Stimulated activated naive CD8-positive, alpha-beta T cell treated with anti-CD3 and anti-CD28 coated beads, Interleukin-15, amount 100 ng/mL, for 72 hours (primary cell): ENCODE measurements at places on chromosomes 1 and 21.

DNA sequence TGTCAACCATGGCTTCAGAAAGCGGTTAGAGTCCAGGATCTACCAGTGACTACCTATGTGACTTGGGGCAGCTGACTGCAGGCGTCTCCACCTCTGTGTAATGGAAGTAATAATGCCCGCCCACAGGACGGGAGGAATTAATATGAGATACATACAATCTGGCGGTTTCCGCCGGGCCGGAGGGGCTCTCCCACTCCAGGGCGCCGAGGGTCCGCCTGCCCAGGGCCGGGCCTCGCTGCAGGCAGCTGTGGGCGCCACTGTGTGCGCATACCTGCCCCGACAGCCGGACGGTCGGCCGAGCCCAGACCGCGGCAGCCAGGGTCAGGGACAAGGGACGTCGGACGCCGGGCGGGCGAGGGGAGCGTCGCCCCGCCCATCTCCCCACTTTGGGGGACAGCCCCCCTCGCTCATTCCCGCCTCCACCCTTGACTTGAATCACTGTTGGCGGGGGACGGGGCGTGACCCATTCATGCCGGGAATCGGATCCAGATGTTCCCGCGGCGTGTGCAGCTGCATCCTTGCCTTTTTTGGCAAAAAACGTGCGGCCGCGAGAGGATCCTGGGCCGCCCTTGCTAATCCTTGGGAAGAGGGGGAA, 6.0 kb upstream of the SF3A3 start:
- no peak for DNase-seq

DNA sequence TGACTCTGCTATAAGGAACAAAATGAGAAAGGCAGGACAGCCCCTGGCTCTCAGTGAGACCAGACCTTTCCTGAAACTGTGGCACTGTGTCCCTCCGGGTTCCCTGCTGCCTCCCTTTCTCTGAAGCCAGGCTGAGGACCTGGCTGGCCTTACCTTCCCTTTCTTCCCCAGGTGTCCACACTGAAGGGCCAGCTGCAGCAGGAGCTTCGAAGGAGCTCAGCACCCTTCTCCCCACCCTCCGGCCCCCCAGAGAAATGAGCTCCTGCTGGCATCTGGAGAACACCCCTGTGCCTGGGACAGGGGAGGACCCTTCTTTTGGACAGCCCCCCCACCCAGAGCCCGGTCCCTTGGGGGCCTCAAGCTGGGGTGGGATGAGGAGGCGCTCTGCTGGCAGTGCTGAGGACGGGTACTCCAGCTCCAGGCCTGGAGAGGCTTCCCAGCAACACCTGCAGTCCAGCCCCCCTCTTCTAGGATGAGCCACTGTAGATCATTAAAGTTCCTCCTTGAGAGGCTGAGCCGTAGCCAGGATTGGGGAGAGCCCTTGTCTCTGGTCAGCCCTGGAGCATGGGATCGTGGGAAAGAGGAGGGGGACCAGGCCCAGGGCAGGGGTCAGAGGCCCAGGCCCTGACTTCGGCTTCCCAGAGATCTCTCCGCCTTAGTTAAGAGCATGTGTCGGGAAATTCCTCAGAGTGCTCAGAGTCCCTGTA, 8.1 kb downstream of the MFAP2 start:
- no peak for DNase-seq

DNA sequence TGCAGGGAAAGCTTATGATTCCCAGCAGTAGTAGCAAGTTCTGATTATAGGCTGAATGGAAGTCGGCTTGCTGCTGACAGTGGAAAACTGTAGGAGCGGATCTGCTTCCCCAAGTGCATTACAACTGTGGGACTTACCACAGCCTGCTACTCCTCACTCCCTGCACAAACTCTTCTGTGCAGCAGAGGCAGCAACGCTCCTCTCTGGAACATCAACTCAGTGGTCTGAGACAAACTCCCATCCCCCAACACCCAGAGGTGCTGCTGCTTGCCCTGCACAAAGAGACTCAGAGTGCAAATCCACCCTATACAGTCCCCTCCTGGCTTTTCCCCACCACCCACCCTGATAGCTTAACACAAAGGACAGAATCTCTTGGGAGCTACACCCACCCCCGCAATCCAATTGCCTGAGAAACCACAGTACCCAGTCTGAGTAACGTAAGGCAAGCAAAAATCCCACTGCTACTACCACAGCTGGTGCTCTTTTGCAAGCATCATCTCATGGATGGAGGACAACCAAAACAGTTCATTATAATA, 1455.2 kb downstream of the AMY1C start:
- DNase-seq: no peak

DNA sequence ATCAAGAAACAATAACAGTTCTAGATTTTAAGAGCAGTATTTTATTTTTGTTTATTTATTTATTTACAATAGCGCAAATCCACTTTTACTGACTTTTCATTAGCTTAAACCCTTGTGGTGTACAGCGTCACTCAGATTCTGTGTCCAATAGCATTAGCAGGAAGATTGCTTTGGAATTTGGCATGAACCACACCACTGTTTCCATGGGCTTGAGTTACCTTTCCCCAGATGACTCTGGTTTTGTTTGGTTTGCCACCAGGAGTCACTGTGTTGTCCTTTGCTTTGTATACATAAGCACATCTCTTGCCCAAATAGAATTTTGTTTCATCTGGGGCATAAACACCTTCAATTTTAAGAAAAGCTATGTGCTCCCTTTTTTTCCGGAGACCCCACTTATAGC, 25.9 kb upstream of the SNRPE start:
- no peak for DNase-seq

DNA sequence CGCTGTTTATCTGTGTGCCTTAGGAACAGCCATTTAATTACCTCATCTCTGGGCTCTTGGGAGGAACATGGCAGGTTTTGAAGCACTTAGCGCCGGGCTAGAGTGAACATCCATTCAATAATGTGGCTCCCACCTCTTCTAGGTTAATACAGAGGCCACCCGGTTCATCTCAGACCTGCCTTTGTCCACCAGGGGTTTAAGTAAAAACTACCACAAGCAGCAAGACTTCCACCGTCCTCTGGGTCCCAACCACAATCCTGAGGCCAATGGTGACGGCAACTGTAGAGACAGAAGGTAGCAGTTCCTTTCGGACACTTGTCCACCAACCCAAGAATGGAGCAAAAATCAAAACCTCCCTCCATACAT, 924 bp upstream of the DDOST start:
- no peak for DNase-seq

DNA sequence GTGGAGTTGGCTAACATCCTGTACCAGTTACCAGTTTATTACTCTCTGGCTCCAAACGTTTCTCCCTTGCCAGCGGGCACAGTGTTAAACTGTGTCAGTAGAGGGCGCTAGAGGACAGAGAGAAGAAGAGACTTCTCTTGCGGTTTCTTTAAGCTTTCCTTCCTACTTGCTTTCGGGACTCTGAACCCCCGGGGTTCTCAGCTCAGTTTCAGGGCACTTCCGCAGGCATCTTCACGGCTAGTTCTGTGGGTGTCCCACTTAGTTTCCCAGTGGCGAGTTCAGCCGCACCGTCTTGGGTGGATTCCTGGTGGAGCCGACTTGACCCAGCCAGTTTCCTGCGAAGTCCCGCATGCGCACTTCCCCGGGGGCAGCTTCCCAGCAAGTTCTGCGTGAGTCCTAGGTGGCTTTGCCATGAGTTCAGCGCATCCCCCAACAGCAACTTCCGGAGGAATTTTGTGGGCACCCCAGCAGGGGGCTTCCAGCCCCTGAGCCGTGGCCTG, 37.9 kb upstream of the BTG2 start:
- DNase-seq: peak; percentile 82

GRCh38 chr21:27772816-27773215, 805.9 kb upstream of the ADAMTS5 start:
- no peak for DNase-seq

DNA sequence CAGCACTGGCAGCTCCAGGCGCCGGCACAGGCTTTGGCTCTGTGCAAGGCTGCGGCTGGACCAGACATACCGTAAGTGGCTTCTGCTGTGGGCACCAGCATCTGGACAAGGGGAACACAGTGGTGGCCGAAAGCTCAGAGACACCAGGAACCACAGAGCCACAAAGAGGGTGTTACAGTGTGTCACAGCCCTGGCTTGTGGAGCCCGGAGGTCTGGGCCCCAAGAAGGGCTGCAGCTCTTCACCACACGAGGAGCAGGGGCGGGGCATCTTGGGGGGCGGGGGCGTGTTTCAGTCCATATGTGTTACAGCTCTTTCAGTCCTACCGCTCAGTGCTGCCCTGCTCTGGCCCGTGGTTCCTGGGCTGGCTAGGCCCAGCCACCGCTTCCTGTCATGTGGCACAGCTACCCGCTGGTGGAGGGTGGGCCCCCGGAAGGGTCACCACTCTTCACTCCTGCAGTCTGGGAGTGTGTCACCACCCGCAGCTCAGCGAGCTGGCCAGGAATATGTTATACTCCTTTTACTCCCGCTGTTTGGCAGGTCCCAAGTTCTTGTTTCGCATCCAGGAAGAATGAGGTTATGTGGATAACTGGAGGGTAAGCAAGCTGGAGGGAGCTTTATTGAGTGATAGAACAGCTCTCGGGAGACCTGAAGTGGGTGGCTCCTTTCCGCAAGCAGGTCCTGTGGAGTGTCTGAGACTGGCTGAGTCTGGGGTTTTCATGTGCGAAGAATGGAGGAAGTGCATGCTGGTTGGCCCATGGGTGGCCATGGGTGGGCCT, 3.3 kb upstream of the LSM10 start:
- peak; percentile 77 for DNase-seq

DNA sequence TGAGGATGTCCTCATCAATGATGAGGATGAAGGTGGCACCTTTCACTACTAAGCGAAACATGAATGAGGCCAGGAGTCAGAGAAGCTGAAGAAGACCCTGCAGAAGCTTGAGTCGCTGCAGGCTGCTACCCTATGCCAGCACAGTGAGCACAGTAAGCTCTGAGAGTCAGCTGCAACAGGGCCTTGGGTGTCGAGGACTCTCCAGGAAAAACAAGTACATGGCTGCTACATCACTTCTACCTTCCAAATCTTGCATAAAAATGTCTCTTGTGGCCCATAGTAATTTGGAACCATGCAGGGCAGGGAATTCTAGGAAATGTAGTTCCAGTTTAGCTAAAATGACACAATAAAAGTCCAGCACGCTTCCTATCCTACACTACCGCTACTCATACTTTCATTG, 51.5 kb upstream of the KIRREL1 start:
- no peak for DNase-seq

GRCh38 chr21:23861911-23862504, 1745.3 kb downstream of the MRPL39 start:
- DNase-seq: no peak

DNA sequence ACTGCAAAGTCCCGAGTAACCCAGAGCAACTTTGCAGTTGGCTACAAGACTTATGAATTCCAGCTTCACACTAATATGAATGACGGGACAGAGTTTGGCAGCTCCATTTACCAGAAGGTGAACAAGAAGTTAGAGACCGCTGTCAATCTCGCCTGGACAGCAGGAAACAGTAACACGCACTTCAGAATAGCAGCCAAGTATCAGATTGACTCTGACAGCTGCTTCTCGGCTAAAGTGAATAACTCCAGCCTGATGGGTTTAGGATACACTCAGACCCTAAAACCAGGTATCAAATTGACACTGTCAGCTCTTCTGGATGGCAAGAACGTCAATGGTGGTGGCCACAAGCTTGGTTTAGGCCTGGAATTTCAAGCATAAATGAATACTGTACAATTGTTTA, 66.8 kb downstream of the ACBD6 start:
- no peak for DNase-seq

DNA sequence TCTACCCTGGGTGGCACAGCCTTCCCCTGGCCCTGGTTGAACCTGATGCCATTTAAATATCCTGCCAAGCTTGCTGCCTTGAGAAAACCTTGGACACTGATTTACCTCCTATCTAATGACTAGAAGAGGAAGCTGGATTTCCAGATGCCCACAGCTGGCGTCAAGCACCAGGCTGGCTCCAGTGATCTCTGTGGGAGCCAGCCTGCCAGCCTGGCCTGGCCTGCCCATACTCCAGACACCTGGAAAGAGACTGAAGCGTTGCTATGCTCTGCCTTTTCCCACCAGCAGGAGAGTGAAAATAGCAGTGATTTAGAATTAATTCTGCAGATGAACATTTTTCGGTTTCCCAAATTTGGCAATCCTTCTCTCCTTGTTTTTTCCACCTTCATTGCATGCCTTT, 11.5 kb upstream of the EIF4G3 start:
- no peak for DNase-seq

DNA sequence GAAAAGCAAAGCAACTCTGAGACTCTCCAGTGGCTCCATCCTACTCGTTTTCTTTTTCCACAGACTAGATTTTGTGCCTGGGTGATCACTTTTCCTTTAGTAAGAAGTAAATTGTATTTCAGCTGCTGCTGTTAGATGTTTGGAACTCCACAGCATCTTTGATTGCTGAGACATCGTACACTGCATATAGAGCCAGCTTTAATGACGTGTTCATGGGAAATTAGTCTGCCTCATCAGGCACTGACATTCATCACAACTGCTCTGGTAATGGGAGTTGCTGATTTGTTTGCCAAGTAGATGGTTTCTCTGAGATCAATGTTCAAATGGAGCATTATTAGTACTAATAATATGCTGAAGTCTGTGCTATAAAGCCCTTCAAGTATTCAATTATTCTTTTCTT, 573.8 kb upstream of the NR5A2 start:
- DNase-seq: no peak

- no peak for DNase-seq
Measured at GRCh38 chr1:5586629-5587028, 405.6 kb downstream of the NPHP4 start.

DNA sequence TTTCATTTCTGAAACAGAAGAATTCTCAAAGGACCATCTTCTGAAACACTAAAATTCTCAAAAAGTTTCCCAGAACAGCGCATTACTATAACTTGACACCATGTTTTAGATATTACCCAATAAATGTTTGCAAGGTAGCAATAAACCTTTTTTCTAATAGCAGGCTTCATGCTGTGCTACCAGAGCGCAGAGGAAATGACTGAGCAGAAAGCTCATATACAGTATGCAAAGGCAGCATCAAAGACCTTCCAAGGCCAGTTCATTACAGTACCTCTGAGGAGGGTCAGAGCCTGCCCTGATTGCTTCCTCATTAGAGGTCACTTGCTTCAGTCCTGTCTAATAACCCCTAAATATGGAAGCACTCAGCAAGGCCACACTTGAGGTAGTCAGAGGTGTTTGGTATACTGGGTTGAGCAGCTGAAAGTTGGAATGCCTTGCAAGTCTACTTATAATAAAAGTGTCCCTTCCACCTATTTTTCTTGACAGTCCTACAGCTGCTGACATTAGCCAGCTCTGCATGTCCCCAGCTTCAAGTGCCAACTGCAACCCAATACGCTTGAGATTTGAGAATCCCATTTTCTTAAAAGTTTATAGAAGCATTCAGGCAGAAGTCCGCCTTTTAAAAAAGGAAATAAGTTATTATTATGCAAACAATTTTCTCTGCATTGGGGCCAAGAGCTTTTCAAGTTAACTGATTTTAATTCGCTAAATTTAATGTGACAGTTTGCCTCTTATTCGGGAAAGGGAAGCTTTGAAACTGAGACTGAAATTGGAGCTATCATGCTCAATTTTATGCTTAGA, 207.2 kb downstream of the ZC3H11B start:
- DNase-seq: no peak
